ENCODE measurements at places on chromosomes 4 and X.

DNA sequence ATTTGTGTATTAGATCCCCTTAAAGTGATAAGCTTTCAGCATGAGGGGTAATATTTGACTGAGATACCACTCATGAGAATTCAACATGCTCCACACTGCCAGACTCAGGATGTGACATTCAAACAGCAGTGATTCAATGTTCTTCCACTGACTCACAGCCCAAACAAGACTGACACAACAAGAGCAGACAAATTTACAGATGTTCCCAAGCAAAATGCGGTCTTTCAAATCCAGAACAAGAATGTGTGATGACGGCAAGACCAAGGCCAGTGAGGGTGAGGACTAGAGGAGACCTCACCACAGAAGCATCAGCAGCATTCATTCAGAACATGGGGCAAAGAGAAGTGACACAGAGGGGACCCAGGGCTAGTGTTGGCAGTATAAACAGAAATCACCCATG, 99.3 kb upstream of the GRIA3 start:
- no peak overlapping the region for H3K27ac ChIP-seq
- no peaks in the 10 kb centered on the region for H3K36me3 ChIP-seq
- H3K27me3 ChIP-seq: no peaks in the 10 kb centered on the region
- H3K4me1 ChIP-seq: no peaks in the 10 kb centered on the region
- no peak for DNase-seq

GRCh38 chrX:40778861-40779575, 43.7 kb upstream of the MED14 start:
- H3K4me1 ChIP-seq: no peaks in the 10 kb centered on the region
- no peaks in the 10 kb centered on the region for H3K27me3 ChIP-seq
- H3K36me3 ChIP-seq: no peaks in the 10 kb centered on the region
- DNase-seq: no peak
- no peak overlapping the region for H3K27ac ChIP-seq

DNA sequence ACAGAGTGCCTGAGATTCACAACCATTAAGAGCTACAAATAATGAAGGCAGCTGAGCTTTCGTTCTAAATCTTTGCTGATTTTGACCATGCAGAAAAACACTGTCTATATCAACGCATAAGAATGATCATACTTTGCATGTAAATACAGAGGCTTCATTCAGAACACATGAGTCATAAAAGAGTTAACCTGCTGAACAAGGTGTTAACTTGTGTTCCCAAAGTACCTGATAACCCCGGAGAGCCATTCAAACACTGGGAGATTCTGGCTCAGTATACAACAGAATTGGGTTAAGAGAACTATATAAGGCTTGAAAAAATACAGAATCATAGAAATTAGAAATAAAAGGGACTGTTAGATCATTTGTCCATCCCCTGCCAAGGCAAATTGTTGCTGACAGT, 964.3 kb upstream of the TENM3 start:
- H3K4me1 ChIP-seq: no peaks in the 10 kb centered on the region
- DNase-seq: no peak
- H3K27ac ChIP-seq: no peak overlapping the region
- H3K36me3 ChIP-seq: no peaks in the 10 kb centered on the region
- H3K27me3 ChIP-seq: no peaks in the 10 kb centered on the region

DNA sequence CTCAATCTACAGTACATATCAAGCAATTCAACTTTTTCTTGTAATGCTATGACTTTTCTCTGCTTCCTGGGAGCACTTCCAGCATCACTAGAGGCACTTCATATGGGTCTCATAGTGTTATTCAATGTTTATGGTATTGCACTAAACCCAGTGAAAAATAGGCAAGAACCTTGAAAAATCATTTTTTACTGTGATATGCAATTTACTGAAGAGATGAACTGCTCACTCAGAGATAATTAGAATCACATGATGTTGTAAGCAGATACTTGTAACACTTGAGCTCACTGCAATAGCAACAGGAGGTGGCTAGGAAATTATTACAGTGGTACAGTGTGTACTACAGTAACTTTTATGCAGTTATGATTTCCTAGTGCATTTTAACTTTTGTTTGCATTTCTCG, 93.3 kb downstream of the RASGEF1B start:
- no peaks in the 10 kb centered on the region for H3K36me3 ChIP-seq
- H3K27me3 ChIP-seq: no peaks in the 10 kb centered on the region
- no peak overlapping the region for H3K4me3 ChIP-seq

DNA sequence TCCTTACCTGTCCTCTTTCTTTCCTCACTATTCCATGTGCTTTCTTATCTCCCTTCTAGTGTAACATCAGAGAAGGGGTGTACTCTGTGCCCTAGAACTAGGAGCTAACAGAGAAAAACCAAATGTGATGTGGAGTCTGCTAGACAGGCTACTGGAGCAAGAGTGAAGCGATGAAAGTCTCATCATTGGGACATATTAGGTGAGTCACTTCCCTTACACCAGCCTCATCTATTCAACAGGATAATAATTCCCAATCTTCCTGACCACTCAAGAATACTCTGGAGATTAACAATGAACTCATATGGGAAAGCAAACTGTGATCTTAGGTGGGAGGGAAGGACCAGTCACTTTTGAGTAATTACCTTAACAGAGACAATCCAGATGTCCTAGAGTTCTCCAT, 58.1 kb downstream of the RAB40A start:
- DNase-seq: no peak
- no peak overlapping the region for H3K4me3 ChIP-seq
- no peaks in the 10 kb centered on the region for H3K4me1 ChIP-seq

GRCh38 chr4:106809076-106809475, 227.0 kb downstream of the DKK2 start:
- H3K4me3 ChIP-seq: no peak overlapping the region
- no peaks in the 10 kb centered on the region for H3K4me1 ChIP-seq
- no peak overlapping the region for H3K27ac ChIP-seq
- H3K27me3 ChIP-seq: no peaks in the 10 kb centered on the region

GRCh38 chr4:101299021-101299420, 48.3 kb downstream of the PPP3CA start:
- H3K27me3 ChIP-seq: no peaks in the 10 kb centered on the region
- no peaks in the 10 kb centered on the region for H3K4me1 ChIP-seq
- no peak overlapping the region for H3K4me3 ChIP-seq
- H3K27ac ChIP-seq: no peak overlapping the region
- H3K36me3 ChIP-seq: no peaks in the 10 kb centered on the region

Measured in MM.1S (cell line).